ENCODE measurements at places on chromosomes 13 and 19. TPM values are rescaled to one million over a fixed set of nuclear protein-coding genes. Genes with fewer than 3 reads are reported as not detected.

Gene NXNL1
- total RNA-seq = not detected

Gene KCNJ14
- total RNA-seq = 2.9 TPM

Gene DNAJC15
- total RNA-seq = 9.5 TPM

Gene SULT2A1
- total RNA-seq = not detected

Gene UTP14C
- 14.4 TPM for total RNA-seq

Gene ZNF780A
- total RNA-seq = 35.1 TPM

Gene LILRA2
- not detected for total RNA-seq

Gene KLF1
- total RNA-seq = not detected

Gene EGLN2
- 233 TPM for total RNA-seq

Gene CAPNS1
- 228 TPM for total RNA-seq

Gene CEACAM5
- total RNA-seq = not detected

Gene KRTDAP
- total RNA-seq = not detected

Gene HSPB6
- not detected for total RNA-seq

Gene CYP2F1
- total RNA-seq = not detected

Data from naive thymus-derived CD8-positive, alpha-beta T cell (primary cell).